Hematopoietic multipotent progenitor cell treated with erythropoietin and hydrocortisone succinate and interleukin-3 and kit ligand, for 15 days (in vitro differentiated cells): ENCODE measurements at places on chromosomes 6 and 20.

DNA sequence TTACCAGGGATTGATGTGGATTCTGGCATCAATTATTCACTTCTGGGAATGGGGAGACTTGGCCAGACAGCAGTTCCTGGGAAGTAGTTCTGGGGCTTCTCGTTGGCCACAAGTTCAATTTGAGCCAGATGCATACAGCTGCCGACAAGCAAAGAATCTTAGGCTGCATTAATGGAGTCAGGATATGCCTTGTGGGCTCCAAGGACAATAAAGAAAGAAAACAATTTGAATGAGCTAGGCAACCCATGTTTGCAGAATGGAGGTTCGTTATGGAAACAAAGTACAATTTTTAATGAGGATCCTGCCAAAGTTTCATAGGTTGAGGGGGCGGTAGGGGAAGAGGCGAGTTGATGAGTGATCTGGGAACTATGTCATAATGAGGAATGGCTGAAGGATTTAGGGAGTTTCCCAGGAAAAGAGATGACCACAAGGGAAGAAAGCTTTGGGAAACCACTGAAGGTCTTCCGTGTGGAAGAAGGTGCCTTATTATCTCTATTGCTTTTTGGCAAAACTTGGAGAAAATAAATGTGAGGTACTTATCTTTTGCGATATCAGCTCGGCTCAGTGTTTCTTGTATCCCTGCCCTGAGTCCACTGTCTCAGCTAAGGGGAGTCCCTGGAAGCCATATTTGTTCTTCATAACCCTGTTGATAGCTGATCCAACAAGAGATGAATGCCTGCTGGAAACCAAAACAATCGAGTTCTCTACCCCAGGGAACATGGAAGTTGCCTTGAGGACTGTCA, 181.0 kb upstream of the ZNF217 start:
- DNase-seq = no peak

DNA sequence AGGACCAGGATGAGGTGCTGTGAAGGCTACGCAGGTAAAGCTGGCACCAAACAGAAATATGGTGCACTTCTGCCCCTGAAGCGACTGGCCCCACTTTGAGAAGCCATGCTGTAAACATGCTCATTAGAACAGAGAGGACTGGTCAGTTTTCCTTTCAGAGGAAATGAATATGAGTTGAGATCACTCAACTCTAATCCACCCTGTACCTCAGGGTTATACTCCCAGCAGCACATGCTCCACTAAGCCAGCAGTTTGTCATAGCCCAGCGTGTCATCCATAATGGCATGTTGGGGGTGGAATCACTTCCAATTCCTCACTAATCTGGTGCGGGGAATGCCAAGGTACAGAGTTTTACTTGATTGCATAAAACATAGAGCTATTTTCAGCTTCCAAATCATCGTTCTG, 98.1 kb downstream of the HIVEP2 start:
- DNase-seq = no peak

DNA sequence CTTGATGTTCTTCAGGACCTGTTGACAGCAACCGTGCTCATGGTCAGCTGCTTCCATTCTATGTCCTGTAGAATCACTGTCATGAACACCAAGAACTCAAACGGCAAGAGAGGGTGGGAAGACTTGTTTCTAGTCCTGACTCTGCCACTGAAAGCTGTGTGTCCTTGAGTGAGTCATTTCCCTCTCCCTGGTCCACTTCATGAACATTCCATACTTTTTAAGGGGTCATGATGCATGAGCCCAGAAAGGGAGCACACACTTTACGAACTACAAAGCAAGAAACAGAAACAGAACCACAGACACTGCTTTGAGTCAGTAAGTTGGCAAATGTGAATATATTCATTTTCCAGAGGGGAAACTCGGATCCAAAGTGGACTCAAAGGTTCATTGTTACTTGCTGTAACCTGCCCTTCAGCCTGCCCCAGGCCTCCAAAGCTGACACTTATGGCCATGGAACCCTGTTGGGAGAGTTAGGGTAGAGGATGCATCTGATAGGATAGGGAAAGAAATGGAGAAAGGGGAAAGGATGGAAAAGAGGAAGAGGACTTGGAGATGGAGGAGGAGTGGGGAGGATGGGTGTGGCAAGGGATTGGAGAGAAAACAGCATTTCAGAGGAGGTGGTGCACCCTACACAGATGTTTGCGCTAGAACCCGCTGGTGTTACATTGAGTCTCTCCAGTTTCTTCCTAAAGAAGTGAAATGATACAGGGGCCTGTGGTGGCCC, 129.8 kb downstream of the FOXO3 start:
- no peak for DNase-seq

- no peak for DNase-seq
Measured at GRCh38 chr6:85403331-85404015, 46.4 kb upstream of the NT5E start.

DNA sequence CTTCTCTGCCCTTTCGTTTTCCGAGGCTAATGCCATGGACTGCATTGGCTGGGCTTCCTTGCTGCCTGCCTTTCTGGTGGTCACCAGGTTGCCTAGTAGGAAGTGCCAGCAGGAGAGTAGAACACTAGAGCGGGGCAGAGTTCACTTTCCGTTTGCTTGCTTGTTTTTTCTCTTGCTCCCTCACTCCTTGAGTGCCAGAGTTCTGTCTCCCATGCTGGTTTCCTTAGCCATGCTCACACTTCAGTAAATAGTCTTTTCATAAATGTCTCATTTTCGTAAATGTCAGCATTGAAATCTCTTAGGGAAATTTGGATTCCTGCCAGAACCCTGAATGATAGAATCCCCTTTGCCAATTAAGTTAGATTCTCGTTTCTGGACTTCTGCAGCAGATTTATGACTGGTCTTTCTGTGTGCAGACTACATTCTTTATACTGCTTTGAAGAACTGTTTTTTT, 63.9 kb downstream of the FAM83B start:
- DNase-seq = no peak

DNA sequence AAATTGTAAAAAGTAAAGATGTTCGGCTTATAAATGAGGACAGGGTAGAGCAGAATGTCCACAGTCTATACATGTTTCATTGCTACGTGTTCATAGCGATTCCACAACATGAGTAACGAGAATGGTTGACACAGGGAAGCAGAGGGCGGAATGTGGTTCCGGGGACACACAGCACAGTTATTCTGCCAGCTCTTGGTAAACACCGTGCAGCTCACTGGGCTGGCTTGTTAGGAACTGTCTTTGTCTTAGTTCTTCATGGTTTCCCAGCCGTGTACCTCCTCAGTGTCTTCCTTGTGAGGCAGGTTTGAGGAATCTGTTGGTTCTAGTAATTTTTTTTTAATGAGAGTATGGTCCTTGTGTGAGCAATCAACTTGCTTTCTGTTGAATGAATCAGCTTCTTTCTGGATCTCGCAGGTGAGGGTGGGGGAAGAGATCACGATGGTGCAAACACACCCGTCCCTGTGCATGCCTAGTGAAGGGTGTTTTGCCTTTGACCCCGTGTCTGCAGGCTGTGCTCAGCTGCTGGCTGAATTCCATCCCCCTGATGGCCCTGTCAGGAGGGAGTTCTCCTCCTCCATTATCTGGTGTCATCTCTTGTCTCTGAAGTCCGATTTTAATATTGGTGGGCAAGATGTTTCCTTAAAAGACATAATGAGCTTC, 168.2 kb downstream of the SMOC2 start:
- no peak for DNase-seq

DNA sequence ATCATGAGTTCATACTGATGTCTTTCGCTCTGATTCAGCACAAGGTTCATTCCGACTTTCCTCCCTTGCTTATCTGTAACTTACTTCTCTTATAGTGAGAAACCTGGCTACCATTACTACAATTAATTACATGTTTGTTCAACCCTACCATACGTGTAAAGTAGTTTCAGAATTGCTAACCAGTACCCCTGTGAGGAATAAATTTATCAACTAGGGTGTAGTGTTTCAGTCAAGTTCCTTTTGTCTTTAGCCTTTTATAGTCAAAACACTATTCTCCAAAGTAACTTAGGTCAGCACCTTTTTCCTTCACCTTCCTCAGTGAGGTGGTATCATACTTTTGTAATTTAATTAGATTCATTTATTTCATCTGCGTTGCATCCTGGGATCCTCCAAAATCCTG, 64.9 kb downstream of the MAP3K4 start:
- no peak for DNase-seq

- no peak for DNase-seq
Measured at GRCh38 chr6:158457616-158458278, 102.1 kb upstream of the TMEM181 start.

GRCh38 chr20:56875803-56876202, 246.7 kb downstream of the TFAP2C start:
- DNase-seq = no peak

DNA sequence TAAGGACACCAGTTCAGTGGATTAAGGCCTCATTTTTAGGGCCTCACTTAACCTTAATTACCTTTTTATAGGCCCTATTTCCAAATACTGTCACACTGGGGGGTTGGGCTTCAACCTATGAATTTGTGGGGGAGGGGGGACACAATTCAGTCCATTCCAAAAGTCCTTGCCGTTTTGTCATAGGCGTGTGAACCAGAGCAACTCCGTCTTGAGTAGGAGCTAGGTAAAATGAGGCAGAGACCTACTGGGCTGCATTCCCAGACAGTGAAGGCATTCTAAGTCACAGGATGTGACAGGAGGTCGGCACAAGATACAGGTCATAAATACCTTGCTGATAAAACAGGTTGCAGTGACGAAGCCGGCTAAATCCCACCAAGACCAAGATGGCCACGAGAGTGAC, 113.5 kb upstream of the SNX9 start:
- no peak for DNase-seq

DNA sequence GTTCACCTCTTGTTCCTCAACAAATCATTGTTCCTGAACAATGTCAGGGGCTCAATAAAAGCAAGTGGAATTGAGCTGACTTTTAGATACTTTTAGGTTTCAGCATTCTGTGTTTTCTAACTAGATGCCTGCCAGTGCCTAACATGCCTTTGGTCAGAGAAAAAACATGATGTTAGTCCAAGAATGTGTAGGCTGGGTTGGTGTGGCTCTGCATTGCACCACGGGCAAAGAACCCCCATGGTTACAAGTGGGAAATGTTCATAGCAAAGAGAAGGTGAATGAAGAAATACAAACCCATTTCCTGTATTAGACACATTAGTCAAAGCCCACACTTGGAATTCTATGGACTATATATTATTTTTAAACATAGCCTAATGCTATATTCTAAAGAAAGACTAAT, 193.3 kb downstream of the TMEM200A start:
- no peak for DNase-seq

GRCh38 chr6:143058987-143059386, 1.7 kb upstream of the AIG1 start:
- DNase-seq = no peak

GRCh38 chr6:47241742-47242482, 67.8 kb downstream of the TNFRSF21 start:
- DNase-seq = no peak

- no peak for DNase-seq
Measured at GRCh38 chr6:167707686-167708500, 118.8 kb upstream of the AFDN start.

GRCh38 chr6:145224450-145224849, 510.9 kb downstream of the EPM2A start:
- DNase-seq = no peak

DNA sequence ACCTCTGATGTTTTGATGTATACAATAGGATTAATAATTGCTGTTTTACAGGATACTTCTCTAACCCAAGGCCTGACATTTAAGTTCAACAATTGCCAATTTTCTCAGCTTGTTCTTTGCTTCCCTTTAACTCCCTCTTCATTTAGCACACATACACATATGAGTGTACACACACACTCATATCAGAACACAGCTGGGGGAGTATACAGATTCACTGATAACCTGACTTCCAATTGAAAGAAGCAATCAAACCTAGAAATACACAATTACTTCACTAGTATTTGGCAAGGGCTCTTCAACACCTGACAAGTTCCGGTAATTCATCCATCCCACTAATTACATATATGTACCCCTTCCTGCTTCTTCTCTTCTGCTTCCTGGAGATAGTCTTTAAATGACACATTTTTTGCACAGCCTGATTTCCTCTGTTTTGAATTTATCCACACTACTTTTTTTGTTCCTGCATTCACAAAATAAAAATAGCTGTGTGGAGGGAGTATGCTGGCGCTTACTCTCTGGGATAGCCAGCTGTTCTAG, 11.2 kb downstream of the UST start:
- no peak for DNase-seq

GRCh38 chr6:81084776-81085430, 667.6 kb downstream of the TENT5A start:
- no peak for DNase-seq
